ENCODE measurements at places on chromosomes 3 and 15.

- no peak for DNase-seq
These were observed 18.2 kb upstream of the SMAD3 start for GRCh38 chr15:67047149-67047661.

GRCh38 chr3:183262875-183263378 is 9.9 kb downstream of the B3GNT5 start:
- DNase-seq: no peak

- no peak for DNase-seq
These were observed 180.3 kb downstream of the ABHD5 start for GRCh38 chr3:43870844-43871626.

- no peak for DNase-seq
These were observed 218.1 kb downstream of the TP63 start for GRCh38 chr3:189849262-189849661.

DNA sequence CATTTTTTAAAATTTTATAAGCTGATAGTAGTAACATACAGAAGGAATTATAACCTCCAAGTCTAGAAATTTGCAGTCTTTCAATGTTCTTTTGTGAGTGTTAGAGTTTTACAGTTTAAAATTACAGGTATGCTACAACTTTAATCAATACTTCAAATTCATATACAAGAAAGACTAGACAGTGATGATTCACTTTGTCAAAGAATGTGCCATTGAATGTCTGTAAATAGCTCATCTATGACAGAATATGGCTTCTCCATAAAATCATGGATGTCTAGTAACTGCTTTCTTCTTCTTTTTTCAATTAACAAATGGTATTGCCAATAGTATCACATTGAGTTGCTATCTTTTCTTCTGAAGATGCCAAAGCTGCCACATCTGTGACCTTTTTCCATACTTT is 4.1 kb upstream of the TSC22D2 start:
- no peak for DNase-seq

DNA sequence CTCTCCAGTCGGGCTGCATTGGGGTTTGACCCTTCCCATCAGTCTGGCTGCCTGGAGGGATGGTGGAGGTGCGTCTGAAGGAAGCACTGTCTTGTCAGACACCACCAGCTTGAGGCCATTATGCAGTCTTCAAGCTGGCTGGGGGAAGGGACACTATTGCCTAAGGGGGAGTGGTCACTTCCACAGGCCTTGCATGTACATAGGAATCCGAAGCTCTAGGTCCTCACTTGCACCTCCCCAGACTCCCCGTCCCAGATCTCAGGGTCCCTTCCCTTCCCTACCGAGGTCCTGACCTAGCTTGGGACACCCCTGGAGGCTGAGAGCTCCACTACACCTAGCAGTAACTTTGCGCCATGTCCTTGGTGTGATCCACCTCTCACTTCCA is 48.6 kb upstream of the KLF13 start:
- DNase-seq: no peak

DNA sequence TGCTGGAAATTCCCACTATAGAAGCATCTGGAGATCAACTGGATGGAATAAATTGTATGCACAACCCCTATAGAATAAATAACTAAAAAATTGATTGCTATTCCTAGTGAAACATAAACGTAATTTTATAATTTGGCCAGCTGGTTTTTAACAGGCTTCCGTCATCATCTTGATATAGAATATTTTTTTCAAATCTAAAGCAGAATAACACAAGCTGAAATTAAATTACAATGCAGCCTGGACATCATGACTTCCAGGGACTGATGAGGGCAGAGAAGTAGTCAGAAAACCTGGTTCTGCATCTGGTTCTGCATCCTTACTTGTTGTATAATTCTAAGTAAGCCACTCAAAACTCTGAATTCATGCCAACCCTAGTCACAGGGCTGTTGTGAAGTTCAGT is 146.1 kb downstream of the MEX3B start:
- no peak for DNase-seq

GRCh38 chr15:40136470-40137302 is 24.2 kb upstream of the BUB1B start:
- no peak for DNase-seq

GRCh38 chr3:188113756-188114155 is 40.2 kb upstream of the LPP start:
- no peak for DNase-seq

- no peak for DNase-seq
These were observed 55.2 kb upstream of the TSC22D2 start for GRCh38 chr3:150352931-150353330.

- no peak for DNase-seq
These were observed 633 bp downstream of the IGSF10 start for GRCh38 chr3:151460228-151460627.

- DNase-seq: no peak
These were observed 93.6 kb downstream of the CDIN1 start for GRCh38 chr15:36673039-36673438.

DNA sequence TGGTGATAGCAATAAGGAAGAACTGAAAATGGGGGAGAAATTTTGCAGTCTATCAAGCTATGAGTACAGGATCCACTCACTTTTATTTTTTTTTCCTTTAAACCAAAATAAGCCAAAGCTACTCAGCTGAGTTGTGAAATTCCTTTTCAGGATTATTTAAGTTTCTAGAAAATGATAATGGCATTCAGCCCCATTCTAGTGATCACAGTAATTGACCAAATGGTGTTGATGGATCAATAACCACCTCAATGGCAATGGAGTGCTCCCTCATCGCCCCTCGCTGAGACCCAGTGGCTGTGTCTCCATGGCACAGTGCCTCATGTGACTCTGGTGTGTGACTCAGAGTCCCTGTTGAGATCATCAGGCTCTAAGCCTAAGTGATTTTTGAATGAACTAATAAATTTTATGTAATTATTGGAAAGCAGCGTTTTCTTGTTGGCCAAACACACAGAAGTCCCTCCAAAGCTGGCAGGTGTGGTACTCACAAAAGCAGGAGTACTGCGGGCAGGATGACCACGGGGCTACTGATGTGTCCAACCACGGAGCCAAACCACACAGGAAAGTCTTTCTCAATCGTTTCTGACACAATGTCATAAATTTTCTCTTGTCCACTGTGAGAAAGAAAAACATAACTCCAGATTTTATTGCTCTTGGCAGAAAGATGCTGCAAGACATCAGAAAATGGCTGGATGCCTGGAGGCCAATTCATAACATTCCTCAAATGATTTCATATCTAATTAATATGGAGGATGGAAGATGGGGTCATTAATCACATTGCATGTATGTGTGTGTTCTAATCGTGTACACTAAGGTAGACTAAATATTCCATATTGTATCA is 14.4 kb upstream of the STARD5 start:
- DNase-seq: no peak

DNA sequence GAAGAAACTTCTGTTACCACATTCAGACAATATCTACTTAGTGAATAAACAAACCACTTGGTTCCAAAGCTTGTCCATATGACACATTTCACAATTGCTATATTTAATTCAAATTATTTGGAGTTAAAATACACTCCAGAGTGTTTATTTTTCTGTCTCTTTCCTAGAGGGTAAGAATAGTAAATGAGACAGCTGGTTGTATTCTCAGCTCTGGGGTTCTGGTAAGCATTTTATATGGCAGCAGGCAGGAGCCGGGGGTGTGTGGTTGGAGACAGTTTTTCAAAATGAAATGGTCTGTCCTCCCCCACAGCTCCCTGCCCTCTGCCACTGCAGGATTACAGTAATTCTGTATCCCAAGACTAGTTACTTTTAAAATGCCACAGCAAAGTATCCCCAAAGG is 10.9 kb upstream of the SEC61A1 start:
- DNase-seq: no peak

GRCh38 chr15:50890751-50891150 is 17.7 kb upstream of the AP4E1 start:
- DNase-seq: no peak

- DNase-seq: no peak
These were observed 70.1 kb downstream of the ST8SIA2 start for GRCh38 chr15:92463826-92464225.

GRCh38 chr3:23953523-23953922 is 8.4 kb downstream of the NR1D2 start:
- no peak for DNase-seq

GRCh38 chr3:38724392-38724736 is 74.9 kb upstream of the SCN5A start:
- DNase-seq: no peak

DNA sequence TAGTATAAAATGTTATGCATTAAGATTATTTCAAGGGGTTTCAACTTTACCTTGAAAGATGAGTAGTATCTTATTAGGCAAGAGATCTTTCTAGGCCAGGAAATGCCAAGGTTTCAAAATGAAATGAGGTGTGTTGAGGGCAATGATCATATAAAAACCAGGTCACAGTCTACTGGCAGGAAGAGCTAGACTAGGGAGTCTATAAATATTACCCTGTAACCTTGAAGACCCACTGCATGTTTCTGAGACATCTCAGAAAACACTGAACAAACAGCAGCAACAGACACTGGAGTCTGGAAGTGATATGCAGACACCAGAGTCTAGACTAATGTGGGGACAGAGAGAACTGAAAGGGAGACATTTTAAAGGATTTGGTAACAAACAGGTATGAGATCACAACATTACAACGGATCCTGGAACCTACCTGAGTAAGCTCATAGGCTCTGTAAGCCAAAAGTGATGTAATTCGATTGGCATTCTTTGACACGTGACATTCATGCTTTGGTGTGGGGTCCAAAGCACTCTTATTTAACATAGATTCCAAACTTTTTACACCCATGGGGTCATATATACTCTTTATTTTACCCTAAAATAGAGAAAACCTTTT is 15.0 kb downstream of the TASOR start:
- no peak for DNase-seq

DNA sequence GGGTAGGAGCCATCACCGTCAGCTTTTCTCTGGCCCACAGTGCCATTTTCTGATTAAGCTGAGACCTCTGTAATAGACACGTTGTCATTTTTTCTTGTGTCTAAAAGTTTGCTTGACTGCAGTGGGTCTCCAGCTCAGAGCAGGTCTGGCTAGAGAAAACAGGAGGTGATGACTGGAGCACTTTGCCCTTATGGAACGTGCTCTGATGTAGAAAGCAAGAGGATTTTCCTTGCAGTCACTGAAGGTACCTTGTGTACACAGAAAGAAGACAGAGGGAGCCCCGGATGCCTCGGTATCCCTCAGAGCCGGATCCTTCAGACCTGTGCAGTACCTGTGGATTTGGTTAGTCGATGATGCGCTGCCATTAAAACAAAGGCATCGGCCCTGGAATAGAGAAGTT is 76.2 kb downstream of the IGF1R start:
- DNase-seq: no peak

DNA sequence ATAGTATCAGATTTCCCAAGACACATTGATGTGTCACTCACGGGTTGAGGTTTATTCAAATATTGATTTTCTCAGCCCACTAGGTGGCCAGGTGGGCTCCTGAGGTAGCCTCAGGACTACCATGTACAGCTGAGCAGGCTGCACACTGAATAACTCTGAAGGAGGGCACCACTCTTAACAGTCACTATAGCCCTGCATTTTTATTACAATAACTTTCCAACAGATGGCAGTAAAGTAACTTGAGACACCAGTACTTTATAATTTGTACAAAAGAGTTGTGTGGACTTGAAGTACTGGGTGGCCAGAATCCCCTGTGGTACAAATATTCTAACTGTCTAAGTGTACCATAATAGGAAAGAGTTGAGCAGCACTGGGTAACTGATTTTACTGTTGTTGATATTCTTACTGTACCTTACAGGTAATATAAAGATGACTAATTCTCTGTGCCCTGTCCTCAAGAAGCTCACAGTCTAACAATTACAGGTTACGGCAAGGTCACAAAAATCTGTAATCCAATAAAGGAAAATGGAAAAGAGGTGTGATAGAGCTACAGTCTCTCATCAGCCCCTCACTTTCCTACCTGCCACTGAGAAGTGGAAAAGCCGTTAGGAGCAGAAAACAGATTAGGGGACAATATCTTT is 76.0 kb downstream of the ETFA start:
- DNase-seq: no peak

- DNase-seq: no peak
These were observed at the start of gene PIGZ for GRCh38 chr3:196968233-196969133. Gene PIGZ, minus strand, starts transcription at chr3:196968833. Its CDS starts 16,802 bp downstream, at chr3:196952031.

GRCh38 chr3:186979852-186980251 is 49.5 kb downstream of the ST6GAL1 start:
- DNase-seq: no peak

DNA sequence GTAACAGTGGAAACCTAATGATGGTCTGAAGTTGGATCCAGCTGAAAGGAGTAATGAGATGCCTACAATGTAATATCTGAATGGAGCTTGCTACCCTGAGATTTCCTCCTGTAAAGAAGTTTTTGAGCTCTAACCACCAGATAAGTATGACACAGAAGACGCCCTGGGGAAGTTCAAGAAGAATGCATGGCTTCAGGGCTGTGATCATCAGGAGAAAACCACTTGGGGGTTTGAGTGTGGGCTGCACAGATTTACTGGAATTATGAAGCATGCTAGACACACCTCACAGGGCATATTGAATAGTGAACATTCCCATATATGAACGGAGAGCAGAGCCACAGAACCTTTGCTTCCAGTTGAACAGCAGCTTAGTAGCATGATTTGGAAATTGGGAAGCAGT is 10.6 kb upstream of the CCDC80 start:
- DNase-seq: no peak

DNA sequence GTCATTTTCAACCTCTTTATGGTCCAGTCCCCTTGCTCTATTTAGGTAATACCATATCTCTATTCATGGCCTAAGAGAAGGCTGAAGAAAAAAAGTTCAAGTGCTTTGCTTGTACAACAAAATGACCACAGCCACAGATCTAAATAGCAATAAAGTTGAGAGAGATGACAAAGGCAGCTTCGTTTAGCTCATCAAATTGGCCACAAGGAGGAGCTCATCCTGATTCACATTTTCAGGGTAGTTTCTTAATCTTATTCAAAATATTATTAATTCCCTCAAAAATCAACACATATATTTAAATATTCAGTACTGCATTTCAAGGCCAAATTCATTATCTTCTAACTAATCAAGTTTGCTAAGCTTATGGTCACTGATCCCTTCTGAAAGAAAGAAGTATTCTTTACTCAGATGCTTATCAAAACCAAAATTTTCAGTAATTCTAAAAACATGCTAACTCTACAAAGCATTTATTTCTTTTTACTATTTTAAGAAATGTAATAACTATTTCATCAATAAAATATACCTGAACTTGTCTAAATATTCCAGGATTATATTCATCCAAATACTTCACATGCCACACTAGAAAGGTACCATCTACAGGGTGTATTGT is 85.5 kb downstream of the DMXL2 start:
- DNase-seq: no peak

GRCh38 chr15:72319360-72319984 is 485 bp downstream of the CELF6 start:
- no peak for DNase-seq

GRCh38 chr3:19539518-19540392 is 391.4 kb downstream of the KCNH8 start:
- no peak for DNase-seq
